Endothelial cell of umbilical vein (primary cell): ENCODE measurements at places on chromosomes 6 and 20. TPM values are rescaled to one million over a fixed set of nuclear protein-coding genes. Genes with fewer than 3 reads are reported as not detected.

Gene C20orf96
- 17.0 and 20.0 TPM in 2 replicates for total RNA-seq

DNA sequence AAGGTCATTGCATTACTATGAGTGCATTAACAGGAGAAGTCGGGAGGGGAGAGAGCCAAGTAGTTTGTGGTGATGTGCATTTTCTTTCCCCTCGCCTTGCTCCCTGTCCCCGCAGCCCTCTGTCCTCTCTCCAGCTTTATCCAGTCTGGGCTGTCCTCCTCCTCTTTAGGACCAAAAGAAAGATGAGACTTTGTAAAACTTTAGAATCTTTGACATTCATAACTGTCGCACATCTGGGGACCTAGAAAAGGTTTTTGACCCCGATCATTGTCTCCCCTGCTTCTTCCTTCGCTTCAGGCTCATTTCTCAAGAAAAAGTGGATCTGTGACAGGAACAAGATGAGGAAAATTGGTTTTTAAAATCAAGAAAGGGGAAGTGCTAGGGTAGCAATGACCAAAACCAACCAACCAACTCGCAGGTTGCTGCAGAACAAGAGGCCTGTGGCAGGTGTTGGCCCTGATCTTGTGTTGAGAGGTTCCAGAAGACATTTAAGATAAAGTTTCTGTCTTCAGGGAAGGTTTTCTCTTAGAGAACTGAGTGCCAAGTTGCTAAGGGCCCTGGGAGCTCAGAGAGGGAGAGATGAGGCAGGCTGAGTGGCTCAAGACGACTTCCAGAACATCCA, 17.6 kb downstream of the SYTL3 start:
- DNase-seq, result no peak

DNA sequence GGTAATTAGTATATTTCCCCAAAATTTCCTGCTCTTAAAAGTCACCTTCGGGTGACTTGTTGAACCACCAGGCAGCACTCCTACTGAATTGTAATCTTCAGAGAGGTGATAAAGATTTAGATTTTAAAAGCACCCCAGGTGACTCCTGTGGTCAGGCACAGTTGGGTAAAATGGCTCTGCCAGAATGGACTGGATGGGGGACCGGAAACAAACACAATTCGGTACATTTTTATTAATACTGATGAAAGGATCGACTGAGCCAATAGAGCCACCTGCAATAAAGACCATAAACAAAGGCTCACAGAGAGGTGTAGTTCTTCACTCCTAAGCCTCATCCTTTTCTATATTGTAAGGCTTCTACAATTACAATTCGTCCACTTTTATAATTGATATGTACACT, 19.6 kb upstream of the FAM83C start:
- no peak for DNase-seq

DNA sequence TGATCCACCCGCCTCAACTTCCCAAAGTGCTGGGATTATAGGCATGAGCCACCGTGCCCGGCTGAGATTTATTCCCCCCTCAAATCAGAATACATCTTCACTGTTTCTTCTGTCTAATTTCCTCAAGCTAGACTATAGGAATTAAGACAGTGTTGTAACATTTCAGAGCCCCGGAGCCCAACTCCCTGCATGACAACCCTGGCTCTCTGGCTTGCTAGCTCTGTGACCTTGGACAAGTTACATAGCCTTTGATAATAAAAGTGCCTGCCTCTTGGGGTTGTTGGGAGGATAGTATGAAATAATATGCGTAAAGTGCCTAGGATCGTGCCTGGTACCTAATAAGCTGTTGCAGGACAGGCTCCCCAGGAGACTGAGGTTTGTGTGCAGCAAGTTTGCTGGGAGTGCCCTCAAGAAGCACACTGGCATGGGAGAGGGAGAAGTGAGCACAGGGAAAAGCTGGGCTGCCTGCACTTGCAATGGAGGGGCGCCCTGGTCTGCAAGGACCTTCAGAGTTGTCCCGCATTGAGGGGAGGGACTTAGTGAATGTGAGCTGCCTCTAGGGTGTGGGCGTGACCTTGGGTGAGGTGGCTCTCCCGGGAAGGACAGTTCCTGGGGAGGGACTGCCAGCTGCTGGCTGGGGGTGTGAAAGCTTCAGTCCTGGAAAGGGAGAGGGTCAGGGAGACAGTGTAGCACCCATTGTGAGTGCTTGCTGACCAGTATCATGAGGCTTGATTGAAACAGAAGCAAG, 43.4 kb downstream of the TAF8 start:
- DNase-seq, result no peak

DNA sequence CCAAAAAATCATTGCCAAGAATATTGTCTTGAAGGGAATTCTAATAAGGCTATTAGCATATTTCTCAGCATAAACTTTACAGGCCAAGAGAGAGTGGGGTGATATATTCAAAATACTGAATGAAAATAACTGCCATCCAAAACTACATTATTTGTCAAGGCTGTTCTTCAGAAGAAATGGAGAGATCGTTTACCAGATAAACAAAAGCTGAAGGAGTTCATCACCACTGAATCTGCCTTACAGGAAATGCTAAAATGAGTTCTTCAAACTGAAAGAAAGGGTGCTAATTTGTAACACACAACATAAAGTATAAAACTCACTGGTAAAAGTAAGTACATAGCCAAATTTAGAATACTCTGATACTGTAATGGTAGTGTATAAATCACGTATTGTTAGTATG, 517.0 kb downstream of the TENT5A start:
- no peak for DNase-seq

Gene LINC00237
- total RNA-seq, result not detected in 2 replicates

DNA sequence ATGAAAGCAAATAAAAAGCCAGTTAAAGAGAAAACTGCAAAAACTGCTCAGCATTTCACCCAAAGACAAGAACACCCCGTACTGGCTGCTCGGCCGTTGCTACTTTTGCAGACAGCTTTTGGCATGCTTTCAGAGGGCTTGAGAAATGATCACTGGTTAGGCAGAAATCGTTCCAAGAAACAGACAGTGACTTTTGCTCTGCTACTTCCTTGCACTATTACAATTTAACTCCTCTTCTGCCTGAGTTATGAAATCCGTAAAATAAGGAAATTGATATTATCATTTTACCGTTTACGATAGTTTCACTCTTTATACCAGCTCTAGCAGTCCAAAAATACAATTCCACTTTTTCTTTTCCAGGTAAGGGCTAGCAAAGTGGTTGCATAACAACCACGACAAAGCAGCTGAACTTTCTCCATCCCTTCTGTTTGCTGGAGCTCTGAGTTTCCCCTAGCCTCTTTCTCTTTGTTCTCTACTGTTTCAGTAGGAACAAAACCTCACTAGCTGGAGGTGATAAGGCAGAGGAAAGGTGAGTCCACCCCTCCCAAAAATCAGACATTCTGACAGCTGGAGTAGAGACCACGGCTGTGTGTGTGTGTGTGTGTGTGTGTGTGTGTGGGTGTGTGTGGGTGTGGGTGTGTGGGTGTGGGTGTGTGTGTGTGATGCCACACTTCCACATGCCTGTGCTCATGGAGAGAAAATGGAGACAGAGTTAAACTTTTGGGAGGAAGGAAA, 191.8 kb upstream of the RREB1 start:
- peak; percentile 8 for DNase-seq

Gene DBNDD2
- 15.6 and 16.3 TPM in 2 replicates for total RNA-seq

DNA sequence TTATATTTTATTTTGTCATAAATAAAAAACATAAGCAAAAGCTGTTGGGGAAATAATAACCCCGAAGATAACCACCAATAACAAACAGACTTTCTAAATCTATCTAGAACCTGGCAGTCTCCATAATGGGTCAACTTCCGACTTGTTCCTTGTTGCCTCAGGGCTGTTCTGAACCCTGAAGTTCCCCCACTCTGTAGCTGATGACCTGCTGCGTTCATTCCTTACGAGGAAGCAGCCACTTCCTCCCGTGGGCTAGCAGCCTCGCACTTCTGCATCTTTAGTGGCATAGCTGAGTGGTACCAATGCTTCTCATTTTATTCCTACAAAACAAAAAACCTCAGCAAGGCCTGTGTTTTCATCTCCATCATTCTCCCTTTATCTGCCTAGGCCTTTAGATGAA, 103.0 kb downstream of the PLEKHG1 start:
- no peak for DNase-seq

Gene TINAG
- 0.21 TPM in 1 of 2 replicates, not detected in the other for total RNA-seq

GRCh38 chr20:41715526-41715925, 97.3 kb upstream of the CHD6 start:
- DNase-seq, result no peak

DNA sequence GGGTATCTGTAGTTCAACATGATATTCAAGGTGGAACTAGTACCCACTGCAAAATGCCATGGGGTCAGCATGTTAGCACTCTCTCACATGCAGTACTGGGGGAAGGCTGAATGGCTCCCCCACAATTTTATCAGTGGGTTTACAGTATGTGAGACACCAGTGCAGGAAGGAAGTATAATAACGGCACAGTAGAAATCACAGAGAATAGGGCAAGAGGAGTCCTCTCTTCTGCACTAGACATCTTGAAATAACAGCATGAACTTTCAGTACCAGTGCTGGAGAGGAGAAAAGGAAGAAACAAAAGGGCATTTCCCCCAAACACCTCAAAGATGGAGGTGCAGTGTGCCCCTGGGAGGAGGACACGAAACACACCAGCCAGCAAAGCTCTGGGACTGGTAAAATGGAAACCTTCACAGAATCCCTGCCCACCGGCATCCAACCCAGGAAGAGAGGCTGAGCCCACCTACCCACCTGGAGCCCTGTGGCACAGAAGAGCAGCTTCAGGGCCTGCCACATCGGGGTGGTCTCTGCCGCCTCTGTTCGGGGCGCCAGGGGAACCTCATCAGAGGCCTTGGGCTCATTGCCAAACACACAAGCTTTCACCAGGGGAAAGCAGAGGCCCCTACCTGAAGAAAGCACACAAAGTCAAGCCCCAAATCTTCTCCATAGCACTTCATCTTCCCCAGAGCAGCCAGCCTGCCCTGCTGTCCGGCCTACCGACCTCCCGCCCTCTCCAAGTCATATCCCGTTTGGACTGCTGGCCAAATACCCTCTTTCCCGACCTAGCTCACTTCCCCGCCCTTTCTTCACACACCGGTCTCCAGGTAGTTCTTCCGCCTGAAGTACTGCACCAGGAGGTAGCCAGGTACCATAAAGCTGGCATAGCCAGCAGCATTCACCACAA, 1.2 kb downstream of the SLC35B2 start:
- no peak for DNase-seq

Gene GGTLC1
- total RNA-seq, result not detected in 2 replicates
